ENCODE measurements at places on chromosomes 3 and 15.

- peak; percentile 90 for DNase-seq
These were observed 39.7 kb downstream of the GLDN start for GRCh38 chr15:51380999-51381806.

DNA sequence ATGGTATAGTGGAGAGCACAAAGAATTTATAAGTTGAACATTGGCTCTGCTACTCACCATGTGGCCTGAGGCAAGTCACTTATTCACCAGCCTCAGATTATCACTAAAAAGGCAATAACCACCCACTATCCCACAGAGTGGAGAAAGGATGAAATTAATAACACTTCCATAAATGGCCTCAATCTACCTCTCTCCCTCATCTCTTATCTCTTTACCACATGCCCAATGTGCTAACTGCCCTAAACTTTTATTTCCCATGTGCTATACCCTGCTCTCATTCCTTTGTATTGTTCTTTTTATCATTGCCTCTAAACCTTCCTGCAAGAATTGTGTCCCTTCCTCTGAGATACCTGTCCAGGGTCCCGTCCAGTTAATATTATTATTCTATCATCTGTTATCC lies 26.0 kb downstream of the SLC12A6 start:
- no peak for DNase-seq

- no peak for DNase-seq
These were observed 207.0 kb upstream of the NSMCE3 start for GRCh38 chr15:29476503-29477080.

DNA sequence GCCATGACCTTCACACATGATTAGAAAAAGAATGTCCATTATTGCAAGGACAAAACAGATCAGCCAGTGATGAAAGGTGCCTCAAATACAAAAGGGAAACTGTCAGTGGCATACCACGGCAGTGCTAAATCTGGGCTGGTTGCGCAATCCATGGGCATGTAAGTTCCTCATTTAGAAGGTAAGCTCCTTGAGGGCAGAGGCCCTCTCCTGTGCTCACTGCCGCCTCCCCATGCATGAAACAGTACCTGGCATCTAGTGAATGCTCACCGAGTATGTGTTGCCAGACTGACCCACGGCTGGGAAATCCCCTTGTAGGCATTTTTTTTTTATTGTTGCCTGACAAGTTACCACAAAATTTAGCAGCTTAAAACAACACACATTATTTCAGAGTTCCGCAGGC lies 312.1 kb upstream of the CHRM5 start:
- DNase-seq: peak; percentile 55

GRCh38 chr15:46354443-46354842 lies 719.6 kb downstream of the SQOR start:
- DNase-seq: no peak

DNA sequence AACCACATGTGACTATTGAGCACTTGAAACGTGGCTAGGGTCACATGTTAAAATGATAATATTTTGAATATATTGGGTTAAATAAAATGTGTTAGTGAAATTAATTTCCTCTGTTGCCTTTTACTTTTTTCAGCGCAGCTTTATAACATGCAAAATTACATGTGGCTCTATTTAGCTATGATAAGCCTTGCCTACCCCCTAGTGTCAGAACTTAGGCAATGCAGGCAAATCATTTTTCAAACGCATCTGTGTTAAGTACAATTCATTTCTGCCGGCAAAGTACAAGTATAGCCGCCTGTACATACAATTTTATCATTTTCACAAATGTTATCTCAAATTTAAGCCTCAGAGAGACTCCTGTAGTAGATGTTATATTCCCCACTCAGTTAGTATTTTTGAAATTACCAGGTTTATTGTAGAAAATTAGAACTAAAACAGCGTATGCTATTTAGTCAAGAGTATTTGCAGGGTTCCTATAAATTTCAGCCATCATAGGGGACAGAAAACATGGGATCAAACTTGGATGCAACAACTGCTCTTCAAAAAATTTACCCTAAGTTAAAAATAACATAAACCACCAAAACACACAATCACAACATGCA lies 56.1 kb downstream of the TAFA4 start:
- DNase-seq: peak; percentile 77

DNA sequence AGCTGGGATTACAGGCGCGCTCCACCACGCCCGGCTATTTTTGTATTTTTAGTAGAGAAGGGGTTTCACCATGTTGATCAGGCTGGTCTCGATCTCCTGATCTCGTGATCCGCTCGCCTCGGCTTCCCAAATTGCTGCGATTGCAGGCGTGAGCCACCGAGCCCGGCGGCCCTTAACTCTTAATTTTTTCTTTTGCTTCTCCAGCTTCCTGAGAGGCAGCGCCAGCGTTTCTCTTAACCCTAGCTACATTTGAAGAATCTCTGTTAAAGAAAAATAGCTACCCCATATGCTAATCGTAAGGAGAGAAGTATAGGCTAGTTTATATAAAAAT lies 465 bp upstream of the GK5 start:
- no peak for DNase-seq

DNA sequence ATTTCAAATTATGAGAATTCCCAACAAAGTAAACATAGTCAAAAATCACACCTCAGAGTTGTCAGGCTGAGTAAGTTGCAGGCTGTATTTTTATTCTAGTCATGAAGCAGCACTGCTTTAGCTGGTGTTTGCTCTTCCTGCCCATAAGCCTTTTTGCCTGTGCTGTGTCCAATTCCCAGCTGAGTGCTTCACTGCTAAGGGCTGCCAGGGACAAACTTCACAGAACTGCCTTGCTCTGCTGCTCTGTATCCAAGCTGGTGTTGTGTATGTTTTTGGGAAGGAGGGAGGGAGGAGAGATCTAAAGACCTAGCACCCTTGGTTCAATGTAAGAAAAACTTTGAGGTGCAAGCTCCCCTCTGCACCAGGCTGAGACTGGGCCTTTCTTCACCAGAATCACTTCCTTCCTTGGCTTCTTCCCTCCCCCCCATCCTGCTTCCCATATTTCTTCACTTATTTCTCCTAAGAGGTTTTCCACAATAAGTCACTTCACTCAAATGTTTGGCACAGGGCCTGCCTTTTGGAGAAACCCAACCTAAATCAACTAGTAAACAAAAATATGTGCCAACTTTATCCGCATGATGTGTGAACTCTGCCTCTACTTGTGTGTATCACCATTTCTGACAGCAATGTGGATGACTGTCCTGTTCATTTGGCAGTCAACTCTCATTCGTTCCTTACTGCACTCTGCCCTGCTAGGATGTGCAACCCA lies 156.1 kb downstream of the TBL1XR1 start:
- no peak for DNase-seq

GRCh38 chr3:16908016-16908807 lies 23.5 kb downstream of the PLCL2 start:
- DNase-seq: no peak

DNA sequence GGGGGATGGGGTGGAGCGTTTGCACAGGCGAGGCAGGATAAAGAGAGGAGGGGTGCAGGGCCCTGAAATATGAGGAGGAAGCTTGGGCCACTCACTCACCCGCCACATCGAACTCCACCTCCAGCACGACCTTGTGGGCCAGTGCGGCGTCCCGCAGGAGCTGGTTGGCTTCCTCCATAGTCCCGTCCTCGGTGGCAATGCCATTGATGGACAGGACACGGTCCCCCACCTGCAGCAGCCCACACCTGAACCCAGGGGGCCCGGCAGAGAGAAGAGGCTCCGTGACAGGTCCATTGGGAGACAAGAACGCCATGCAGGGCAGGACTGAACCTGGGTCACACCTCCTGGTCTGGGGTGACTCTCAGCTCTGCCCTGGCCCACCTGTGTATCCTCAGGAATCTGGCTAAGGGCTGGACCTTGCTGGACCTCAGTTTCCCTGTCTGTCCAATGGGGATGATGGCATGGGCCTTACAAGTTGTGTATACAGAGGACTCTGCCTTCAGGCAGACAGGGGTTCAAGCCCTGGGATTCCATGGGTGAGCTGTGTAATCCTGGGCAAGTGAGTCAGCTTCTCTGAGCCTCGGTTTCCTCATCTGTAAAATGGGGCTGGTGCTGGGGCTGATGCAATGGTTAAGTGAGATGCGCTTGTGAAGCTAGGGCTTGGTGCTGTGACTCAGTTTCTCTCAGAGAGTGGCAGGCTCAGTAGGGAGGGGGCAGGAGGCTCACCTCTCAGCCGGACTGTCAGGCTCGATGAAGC lies 26.4 kb downstream of the GRIP2 start:
- DNase-seq: no peak

DNA sequence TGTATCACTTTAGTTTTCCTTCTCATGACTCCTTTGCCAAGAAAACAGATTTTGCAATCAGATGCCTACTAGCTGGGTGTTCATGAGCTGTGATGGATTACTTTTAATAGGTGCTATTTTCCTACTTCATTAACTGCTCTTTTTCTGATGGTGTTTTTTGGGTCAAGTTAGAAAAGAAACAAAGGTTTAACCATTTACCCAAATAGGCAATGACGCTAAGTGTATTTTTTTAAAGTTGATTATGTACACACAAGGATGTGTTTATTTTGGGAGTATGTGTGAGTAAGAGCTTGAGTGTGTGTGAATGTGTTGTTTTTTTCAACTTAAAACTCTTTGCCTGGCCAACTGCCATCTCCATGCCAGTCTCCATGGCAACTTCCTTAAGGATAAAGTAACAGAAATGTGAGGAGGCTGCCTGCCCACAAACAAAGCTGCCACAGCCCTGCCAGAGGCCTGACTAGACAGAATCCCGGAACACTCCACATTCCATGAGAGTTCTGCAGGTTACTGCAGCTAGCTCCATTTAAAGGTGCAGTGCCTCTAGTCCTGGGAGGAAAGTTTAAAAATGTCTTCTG lies 215.6 kb upstream of the RBMS3 start:
- DNase-seq: no peak

DNA sequence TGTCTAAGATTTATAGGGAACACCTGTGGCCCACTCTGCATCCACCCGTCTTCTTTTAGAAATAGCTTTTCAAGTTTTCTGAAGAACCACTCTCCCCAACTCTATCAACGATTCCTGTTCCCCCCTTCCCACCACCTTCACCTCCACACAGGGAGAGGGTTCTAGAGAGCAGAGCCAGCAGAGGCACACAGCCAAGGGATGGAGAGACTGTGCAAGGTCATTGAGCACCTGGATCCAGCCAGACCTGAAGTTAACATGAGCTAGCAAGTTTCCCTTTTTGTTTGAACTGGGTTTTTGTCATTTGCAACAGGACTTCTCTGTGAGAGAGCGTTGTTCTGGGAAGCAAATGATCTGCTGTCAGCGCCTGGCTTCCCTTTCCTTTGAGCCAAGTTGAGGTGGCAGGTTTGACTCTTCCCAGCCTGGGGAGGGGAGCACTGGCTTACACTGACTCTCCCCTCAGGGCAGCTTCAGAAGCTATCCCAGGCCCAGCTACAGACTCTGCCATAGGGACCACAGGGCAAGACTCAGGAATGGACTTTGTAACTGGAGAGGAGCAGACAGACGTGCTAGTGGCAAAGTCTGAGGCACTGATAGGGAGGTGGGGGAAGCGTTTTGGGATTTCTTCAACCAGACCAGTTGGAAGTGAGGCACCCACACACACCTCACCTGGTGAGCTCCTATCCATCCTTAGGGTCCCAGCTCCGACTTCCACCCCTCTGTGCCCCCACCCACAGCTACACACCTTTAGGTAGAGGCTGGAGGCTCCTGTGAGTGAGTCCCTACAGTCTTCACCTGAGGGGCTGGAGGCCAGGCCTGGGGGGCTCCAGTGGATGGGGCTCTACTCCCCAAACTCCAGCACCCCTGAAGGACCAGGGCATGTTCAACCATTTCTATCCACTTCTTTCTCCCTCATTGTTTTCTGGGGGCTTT lies 19.4 kb upstream of the PLXNA1 start:
- DNase-seq: no peak

- no peak for DNase-seq
These were observed 626.4 kb upstream of the ZNF385D start for GRCh38 chr3:22377421-22377820.

GRCh38 chr15:88187195-88187594 lies 69.3 kb downstream of the NTRK3 start:
- no peak for DNase-seq
